Right renal cortex interstitium (tissue), 3 donors: ENCODE measurements at places on chromosomes 2 and 18. TPM values are rescaled to one million over a fixed set of nuclear protein-coding genes. Genes with fewer than 3 reads are reported as not detected.

The CACNB4 gene
- 12.5 TPM for polyA plus RNA-seq

The PDIA6 gene
- 391 TPM for polyA plus RNA-seq

The GNLY gene
- polyA plus RNA-seq = 0.44 TPM

The CNOT9 gene
- 50.0 TPM for polyA plus RNA-seq

The LAMA1 gene
- 72.4 TPM for polyA plus RNA-seq

The RIT2 gene
- not detected for polyA plus RNA-seq

The TMEM198 gene
- 2.5 TPM for polyA plus RNA-seq
